Peyer's patch (tissue), 4 donors: ENCODE measurements at places on chromosomes 13 and 19. TPM values are rescaled to one million over a fixed set of nuclear protein-coding genes. Genes with fewer than 3 reads are reported as not detected.

DNA sequence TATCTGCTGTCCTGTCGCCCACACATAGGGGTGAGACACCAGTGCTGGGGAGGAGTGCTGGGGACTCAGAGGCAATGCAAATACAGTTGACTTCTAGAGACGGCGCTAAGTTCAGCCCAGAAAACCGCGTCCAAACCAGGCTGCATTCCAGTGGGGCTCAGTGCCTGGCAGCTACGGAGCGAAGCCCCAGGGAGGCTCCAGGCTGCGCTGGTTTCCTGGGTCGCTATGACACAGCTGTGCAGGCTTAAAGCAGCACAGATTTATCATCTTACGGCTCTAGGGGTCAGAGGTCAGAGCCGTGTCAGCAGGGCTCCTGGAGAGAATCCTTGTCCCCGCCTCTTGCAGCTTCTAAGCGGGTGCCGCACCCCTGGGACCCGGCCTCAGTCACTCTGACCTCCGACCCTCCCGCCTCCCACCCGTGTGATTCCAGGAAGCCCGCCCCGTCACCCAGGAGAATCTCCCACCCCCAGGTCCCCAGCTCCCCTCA, 61.6 kb downstream of the ANKRD10 start:
- no peaks in the 10 kb centered on the region for H3K27me3 ChIP-seq
- H3K4me3 ChIP-seq: no peak overlapping the region
- H3K27ac ChIP-seq: no peak overlapping the region
- no peaks in the 10 kb centered on the region for H3K4me1 ChIP-seq

DNA sequence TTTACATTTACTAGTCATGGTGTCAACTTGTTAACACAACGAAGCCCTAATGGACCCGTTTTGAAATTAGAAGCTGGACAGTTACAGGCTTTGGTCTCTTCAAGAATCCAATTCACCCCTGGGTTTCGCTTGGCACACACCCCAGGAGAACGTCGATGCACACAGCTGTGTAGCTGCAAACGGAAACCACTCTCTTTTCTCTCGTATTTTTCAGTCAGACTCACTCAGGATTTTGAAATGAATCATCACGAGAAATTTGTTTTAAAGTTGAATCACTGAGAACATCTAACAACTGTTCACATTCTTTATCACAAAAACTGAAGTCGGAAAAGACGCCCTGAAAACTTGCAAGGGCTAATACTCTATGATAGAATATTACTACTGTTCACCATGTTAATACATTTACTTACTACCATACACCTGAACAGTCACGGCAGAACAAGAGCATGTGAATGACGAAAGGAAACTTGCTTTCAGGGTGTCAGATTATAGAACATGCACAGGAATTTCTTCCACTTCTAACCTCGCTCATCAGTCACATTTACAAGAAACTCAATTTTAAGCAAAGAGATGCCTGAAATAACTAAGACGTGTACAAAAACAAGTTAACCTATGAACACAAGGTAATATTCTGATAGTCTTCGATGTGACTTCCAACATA, 4.7 kb downstream of the PNMA8A start:
- no peaks in the 10 kb centered on the region for H3K27me3 ChIP-seq
- no peaks in the 10 kb centered on the region for H3K4me1 ChIP-seq
- no peaks in the 10 kb centered on the region for H3K36me3 ChIP-seq
- no peak overlapping the region for H3K4me3 ChIP-seq
- no peak overlapping the region for H3K27ac ChIP-seq

DNA sequence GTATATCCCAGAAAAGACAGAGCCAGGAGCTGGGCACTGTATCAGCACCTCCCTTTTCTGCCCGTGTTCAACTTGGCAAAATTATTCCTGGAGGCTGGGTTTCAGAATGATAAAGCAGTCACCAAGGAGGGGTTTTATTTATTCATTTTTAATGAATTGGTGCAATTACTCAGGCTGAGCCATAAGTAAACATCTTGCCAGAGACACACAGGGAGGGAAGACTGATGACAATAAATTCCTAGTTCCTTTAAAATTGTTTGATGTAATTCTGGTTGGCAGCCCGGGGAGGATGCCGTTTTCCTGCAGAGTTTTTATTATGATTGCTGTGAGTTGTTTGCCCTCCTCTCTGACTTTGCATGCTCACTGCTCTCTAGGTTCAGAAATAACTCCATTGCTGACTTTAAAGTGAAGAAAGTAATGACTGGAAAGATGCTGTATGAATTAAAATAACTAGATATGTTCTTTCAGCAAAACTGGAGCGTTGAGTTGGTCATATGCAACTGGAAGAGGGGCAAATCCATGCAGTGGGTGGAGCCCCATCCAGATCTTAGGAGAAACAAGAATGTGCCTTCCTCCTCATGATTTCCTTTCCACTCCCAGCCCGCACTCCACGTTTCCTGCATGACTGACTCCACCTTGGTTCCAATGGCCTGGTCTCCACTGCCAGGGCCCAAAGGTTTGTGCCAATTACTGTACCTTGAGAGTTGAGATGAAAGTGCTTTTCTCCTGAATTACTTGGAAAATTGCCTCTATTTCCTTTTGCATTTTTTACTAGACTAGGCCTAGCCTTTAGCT, 182.1 kb downstream of the RFC3 start:
- H3K36me3 ChIP-seq: no peaks in the 10 kb centered on the region
- DNase-seq: no peak
- no peaks in the 10 kb centered on the region for H3K4me1 ChIP-seq
- no peak overlapping the region for H3K27ac ChIP-seq
- no peak overlapping the region for H3K4me3 ChIP-seq
- H3K27me3 ChIP-seq: no peaks in the 10 kb centered on the region

Gene ANKRD27
- total RNA-seq: 48.0 TPM

DNA sequence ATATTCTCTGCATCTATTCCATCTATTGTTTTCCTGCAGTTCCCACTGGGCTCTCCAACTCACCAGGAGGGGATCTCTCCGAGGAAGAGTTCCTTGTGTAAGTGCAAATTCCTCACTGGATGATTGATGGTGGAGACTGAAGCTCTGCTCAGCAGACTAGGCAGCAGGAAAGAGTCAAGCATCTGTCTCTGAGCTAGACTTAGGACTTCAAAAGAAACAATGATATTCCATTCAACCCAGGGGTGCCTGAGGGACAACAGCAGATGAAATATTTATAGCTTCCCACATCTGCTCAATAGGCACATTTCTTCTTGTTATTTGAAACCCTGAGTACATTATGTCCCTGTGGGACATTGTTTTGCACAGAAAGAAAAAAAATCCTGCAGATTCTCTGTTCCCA, at the start of the genes OR7A5 and OR7C1:
Gene OR7A5 (minus strand): TSS at position 175 of the 400 bp plus-strand sequence. CDS start 6,944 bp downstream, outside the sequence.
Gene OR7C1 (minus strand): TSS at position 175 of the 400 bp plus-strand sequence. CDS start 35,049 bp downstream, outside the sequence.
- H3K36me3 ChIP-seq: no peaks in the 10 kb centered on the region
- no peak for DNase-seq
- H3K4me1 ChIP-seq: no peaks in the 10 kb centered on the region
- no peak within 1 kb of the TSS for H3K27ac ChIP-seq
- no peak within 1 kb of the TSS for H3K4me3 ChIP-seq

DNA sequence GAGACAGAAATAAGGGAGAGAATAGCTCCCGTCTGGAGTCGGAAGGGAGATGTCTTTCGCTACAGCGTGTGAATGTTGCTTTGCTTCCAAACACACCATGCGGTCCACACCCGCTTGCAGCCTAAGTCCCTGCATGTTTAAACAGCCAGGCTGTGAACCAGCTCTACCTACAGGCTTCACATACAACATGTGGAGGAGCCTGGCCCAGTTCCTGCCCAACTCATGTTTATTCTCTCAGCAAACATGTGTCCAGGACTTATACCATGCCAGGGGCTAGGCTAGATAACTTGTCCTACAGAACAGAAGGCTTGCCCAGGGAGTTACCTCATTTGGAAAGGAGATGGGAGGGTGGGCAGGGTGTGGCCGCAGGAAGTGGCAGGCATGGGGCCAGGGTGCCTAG, 181.5 kb downstream of the FOXO1 start:
- no peaks in the 10 kb centered on the region for H3K27me3 ChIP-seq
- no peak for DNase-seq
- H3K4me1 ChIP-seq: no peaks in the 10 kb centered on the region
- H3K4me3 ChIP-seq: no peak overlapping the region

GRCh38 chr19:16372065-16372915, 47.7 kb downstream of the KLF2 start:
- H3K27me3 ChIP-seq: no peaks in the 10 kb centered on the region
- H3K4me1 ChIP-seq: peaks cover 39% of the 10 kb centered on the region
- H3K27ac ChIP-seq: peak overlapping the region; percentile 76
- DNase-seq: no peak
- H3K4me3 ChIP-seq: no peak overlapping the region
- H3K36me3 ChIP-seq: peaks cover 25% of the 10 kb centered on the region

Gene PABPC3
- total RNA-seq: 0.40 TPM

GRCh38 chr19:45217193-45217956, 27.8 kb downstream of the EXOC3L2 start:
- no peaks in the 10 kb centered on the region for H3K36me3 ChIP-seq
- H3K27ac ChIP-seq: no peak overlapping the region
- no peak overlapping the region for H3K4me3 ChIP-seq
- H3K4me1 ChIP-seq: no peaks in the 10 kb centered on the region
- H3K27me3 ChIP-seq: no peaks in the 10 kb centered on the region

DNA sequence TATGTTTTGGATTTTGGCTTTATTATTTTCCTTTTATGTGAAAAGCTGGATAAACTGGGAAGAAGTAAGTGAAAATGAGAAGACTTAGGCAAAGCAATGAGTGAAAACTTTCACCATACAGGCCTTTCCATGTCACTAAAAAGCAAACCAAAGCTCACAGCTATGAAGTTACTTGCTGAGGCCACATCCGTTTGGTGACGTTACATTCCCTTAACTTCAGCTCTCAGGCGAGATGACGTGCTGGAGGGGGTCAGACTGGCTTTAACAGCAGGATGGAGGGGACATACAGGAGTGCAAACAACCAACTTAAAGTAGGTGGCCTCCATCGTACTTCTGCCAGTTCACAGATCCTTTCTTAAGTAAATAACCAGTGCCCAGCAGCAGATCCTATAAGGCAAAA, 522.3 kb downstream of the MYO16 start:
- no peak overlapping the region for H3K27ac ChIP-seq
- H3K4me3 ChIP-seq: no peak overlapping the region
- no peaks in the 10 kb centered on the region for H3K27me3 ChIP-seq
- H3K36me3 ChIP-seq: no peaks in the 10 kb centered on the region
- no peaks in the 10 kb centered on the region for H3K4me1 ChIP-seq

GRCh38 chr19:58304255-58304654, 922 bp upstream of the ERVK3-1 start:
- no peak overlapping the region for H3K4me3 ChIP-seq
- no peak overlapping the region for H3K27ac ChIP-seq
- H3K27me3 ChIP-seq: no peaks in the 10 kb centered on the region
- no peaks in the 10 kb centered on the region for H3K4me1 ChIP-seq

GRCh38 chr19:45475537-45476291, 7.9 kb downstream of the FOSB start:
- no peak overlapping the region for H3K4me3 ChIP-seq
- H3K27ac ChIP-seq: no peak overlapping the region
- no peaks in the 10 kb centered on the region for H3K4me1 ChIP-seq
- H3K27me3 ChIP-seq: no peaks in the 10 kb centered on the region
- DNase-seq: no peak
- H3K36me3 ChIP-seq: no peaks in the 10 kb centered on the region

DNA sequence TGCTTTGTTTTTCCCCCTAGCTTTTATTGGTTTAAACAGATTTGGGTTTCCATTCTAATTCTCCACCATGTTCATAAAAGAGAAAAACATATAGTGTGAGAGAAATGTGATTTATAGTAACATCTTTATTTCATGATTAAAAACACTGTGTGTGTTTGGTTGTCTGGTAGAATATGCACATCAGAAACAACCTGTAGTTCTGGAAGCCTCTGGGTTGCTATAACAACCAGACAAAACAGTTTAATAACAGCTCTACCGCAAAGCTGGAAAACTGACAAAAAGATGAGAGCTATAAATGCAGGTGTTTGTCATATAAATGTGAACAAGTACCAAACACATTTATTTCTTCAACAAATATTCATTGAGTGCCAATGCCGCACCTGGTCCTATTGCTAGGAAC, 9.8 kb downstream of the KBTBD6 start:
- H3K36me3 ChIP-seq: no peaks in the 10 kb centered on the region
- no peak overlapping the region for H3K4me3 ChIP-seq
- no peak for DNase-seq
- no peaks in the 10 kb centered on the region for H3K27me3 ChIP-seq
- no peak overlapping the region for H3K27ac ChIP-seq
- H3K4me1 ChIP-seq: no peaks in the 10 kb centered on the region
